ENCODE measurements at places on chromosomes 3 and 15.
A peak's percentile ranks its signal among the peaks of the same experiment; 100 is the strongest.

GRCh38 chr15:24898715-24899272 lies 56.0 kb upstream of the SNRPN start:
- no peak for DNase-seq

DNA sequence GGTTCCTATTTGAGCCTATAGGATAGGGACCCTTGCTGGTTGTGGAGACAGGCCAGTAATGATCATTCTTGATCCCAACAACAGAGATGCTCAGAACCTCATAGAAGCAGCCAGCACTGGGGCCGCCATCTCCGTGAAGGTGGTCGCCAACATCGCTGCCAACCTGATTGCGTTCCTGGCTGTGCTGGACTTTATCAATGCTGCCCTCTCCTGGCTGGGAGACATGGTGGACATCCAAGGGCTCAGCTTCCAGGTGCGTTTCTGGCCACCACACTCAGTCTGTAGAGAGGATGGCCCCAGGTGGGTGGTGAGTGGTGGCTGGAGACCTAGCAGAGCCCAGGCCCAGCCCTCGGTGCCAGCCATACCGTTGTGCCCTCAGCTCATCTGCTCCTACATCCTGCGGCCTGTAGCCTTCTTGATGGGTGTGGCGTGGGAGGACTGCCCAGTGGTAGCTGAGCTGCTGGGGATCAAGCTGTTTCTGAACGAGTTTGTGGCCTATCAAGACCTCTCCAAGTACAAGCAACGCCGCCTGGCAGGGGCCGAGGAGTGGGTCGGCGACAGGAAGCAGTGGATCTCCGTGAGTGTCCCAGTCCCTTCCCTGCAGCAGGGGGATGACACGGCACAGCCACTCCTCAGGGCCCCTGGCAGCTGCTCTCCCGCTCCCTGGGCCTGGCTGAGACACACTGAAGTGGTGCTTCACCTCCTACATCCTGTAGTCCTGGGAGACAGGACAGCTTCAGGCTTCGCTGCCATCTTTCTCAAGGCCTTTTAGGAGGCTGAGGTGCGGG lies 46.5 kb upstream of the PDE8A start:
- peak; percentile 57 for DNase-seq

DNA sequence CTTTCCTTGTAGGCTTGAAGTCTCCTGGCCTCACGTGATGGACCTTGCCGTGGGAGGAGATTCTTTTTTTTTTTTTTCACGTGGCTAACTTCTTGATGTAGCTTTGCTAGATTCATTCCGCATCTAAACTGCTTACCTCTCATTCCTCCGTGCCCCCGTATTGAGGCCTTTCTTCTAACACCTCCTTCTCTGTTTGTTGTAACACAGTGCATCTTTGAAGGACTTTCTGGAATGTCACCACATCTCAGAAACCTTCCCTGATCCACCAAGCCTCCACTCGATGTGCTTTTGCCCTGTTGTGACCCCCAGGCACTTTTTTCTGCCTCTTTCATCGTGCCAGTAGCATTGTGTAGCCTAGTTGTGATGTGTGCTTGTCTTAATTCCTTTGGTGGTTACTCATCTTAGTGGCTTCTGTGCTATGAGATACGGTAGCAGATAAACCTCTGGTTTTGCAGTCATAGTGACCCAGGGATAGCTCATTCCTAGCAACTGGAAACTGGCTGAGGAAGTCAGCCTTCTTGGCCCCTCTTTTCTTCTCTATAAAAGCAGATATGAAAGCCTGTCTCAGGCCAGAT lies 1.6 kb upstream of the BNC1 start:
- no peak for DNase-seq

DNA sequence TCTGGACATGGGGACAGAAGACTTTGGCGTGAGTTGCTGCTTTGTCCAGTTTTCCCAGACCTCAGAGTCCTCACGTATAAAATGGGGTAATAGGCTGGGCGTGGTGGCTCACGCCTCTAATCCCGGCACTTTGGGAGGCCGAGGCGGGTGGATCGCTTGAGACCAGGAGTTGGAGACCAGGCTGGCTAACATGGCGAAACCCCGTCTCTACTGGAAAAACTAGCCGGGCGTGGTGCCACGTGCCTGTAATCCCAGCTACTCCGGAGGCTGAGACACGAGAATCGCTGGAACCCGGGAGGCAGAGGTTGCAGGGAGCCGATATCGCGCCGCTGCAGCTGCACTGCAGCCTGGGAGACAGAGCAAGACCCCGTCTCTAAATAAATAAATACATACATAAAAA lies 22.7 kb upstream of the IGF1R start:
- DNase-seq: no peak

GRCh38 chr3:61814674-61815073 lies 253.3 kb downstream of the PTPRG start:
- DNase-seq: no peak

DNA sequence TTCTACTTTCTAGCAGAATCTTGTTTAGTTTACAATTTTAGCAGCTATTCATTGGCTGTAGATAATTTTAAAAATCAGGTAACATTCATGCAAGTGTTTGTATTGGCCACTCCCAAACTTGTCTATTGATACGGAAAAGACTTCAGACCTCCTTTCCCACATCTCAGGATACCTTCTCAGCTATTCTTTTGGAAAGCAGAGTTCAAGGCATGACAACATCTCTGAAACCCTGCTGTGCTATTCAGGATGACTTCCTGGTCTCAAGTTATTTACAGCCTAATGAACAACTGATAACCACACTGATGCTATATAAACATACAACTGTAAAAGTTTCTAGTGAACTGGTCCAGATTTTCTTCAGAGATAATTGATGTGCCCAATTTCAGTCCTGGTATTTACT lies 55.8 kb downstream of the DZIP3 start:
- DNase-seq: no peak

DNA sequence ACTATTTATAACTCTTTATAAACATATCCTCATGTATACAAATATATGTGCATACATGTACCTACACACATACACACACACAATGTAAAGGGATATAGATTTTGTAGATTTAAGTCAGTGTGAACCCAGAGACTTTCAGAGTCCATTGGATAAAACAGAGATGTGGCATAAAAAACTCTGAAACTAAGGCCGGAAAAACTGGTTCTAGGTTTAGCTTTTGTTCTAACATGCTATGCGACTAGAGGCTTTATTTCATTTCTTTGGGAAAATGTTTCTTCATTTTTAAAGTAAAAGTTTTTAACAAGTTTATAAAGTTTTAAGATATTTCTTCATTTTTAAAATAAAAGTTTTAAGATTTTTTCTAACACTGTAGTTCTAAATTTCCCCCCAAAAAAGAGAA lies 36.7 kb downstream of the ZPLD1 start:
- DNase-seq: no peak

GRCh38 chr3:161069511-161070251 lies 35.5 kb downstream of the B3GALNT1 start:
- peak; percentile 31 for DNase-seq

DNA sequence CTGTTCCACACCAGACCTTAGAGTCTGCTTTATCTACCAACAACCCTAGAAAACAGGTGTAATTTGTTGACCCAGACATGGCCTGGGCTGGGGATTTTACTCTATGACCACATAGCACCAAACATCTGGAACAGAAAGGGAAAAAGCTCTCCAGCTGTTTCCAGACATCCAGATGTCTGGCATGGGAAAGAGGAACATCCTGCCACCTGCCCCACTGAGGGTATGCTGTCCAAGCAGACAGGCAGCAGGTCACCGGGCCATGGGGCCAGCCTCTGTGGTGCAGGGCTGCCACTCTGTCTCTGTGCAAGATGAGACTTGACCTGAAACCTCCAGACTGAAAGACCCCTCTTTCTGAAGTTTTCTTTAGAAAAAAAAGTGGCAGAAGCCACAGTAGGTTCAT lies 359.3 kb upstream of the ICE2 start:
- no peak for DNase-seq

DNA sequence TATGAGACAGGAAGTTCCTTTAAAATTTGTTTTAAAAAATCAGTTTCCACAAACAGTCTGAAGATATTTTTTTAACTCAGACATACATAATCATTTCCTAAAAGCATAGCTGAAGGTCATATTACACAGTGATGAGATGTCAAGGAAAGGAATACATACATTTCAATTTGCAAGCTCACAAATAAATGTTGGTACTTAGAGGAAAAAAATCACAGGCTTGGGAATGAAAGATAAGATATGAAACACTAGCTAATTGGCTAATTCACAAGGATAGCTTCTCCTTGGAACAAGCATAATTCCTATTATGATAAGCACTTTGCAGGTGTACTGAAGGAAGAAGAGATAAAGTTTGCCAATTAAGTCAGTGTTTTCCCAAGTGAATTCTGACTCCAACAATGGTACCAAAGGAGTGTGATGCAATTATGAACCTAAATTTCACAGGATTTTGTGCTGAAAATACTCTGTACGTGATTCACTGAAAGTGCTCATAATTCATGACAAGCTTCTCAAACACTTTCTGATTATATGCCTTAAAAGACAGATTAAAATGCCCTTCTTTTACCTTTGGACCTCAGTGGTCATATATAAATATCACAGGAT lies 112.4 kb downstream of the FRMD5 start:
- DNase-seq: no peak

DNA sequence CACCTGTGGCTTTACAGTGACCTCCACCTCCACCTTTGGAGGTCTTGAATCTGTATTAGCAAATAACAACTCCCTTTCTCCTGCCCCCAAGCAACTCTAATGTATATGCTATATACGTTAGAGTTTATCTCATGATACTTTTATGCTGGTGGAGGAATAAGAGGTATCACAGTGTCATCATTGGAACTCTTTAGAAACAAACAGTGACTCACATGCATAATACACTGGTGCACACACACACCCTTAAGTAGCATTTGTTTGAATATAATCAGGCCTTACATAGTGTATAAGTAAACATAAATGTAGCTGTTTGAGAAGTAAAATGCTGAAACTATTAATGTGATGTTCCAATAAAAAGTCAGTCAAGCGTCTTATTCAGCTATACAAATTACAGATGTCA lies 280.2 kb upstream of the C2CD4B start:
- no peak for DNase-seq

DNA sequence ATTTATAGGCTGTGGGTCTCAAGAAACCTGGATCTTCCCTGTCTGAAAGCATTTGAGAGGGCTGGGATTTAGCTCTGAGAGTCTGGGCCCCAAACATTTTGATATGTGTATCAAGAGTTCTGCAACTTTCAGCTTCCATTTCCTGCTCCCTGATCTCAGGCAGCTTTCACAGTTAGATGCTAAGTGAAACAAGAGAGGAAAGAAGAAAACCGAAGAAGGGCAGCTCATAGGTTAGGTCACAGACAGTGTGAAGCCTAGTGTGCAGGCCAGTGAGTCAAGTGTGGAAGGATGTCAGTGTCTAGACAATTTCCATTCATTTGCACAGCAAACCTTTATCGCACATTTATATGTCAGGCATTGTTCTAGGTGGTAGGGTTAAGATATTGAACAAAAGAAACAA lies 173.6 kb upstream of the PROK2 start:
- no peak for DNase-seq

DNA sequence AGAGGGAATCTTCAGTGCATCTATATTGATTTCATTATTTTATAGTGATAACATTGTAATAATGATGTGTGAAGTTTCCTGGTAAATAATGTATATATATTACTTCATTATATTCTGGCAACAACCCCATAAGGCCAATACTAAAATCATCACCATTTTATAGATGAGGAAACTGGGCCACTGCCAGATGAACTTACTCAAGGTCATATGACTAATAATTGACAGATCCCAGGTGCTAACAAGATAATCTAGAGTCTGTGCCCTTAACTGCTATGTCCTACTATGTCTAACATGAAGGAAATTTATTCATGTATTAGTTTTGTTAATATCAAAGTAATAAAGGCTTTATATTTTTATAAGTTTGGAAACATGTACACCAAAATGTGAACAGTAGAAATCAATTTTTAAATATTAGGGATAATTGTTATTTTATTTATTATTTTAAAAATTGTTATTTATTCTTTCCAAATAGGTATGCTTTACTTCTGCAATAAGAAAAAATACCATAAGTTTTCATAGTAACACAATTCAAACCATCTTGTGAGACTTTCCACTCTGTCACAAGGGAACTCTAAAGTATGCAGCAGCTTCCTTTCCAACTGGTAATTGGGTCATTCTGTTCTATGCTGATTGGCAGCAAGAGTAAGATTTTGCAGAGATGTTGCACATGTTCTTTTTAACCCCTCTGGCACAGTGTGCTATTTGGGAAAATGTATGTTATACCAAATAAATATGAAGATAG lies 90.8 kb upstream of the CMC1 start:
- no peak for DNase-seq

- DNase-seq: no peak
Measured at GRCh38 chr3:82281205-82281604, 519.8 kb upstream of the GBE1 start.

DNA sequence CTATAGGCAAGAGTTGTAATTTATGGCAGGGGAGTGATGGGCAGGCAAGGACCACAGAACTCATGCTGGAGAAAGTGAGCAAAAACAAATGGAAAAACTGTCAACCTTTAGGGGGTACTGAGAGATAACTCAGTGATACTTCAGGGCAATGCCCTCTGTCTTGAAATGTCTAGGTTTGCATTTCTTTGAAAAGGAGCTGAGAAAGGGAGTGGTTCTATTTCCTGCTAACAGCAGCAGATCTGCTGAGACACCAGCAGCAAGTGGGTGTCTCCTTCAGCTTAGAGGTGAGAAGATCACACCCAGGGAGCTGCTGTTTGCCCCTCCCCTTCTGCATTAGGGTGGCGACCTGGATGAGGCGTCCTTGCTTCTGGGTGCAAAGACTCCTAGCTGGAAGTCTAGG lies 42.3 kb upstream of the XIRP1 start:
- no peak for DNase-seq

GRCh38 chr3:13657660-13658435 lies 108.9 kb downstream of the FBLN2 start:
- DNase-seq: peak; percentile 80

DNA sequence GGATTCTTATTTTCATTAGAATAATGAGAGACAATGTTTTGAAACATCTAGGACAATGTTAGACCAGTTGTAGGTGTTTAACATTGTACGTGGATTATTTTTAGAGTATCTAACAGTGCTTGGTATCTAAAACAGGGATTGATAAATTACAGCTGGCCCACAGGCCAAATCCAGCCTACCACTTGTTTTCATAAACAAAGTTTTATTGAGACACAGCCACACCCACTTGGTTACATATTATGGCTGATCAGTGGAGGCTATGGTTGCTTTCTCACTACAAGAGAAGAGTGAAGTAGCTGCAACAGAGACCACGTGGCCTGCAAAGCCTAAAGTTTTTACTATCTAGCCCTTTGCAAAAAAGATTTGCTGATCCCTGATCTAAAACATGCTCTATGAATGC lies 223.1 kb upstream of the CTNNB1 start:
- DNase-seq: no peak
